ENCODE measurements at places on chromosomes 1 and 21. TPM values are rescaled to one million over a fixed set of nuclear protein-coding genes. Genes with fewer than 3 reads are reported as not detected.

DNA sequence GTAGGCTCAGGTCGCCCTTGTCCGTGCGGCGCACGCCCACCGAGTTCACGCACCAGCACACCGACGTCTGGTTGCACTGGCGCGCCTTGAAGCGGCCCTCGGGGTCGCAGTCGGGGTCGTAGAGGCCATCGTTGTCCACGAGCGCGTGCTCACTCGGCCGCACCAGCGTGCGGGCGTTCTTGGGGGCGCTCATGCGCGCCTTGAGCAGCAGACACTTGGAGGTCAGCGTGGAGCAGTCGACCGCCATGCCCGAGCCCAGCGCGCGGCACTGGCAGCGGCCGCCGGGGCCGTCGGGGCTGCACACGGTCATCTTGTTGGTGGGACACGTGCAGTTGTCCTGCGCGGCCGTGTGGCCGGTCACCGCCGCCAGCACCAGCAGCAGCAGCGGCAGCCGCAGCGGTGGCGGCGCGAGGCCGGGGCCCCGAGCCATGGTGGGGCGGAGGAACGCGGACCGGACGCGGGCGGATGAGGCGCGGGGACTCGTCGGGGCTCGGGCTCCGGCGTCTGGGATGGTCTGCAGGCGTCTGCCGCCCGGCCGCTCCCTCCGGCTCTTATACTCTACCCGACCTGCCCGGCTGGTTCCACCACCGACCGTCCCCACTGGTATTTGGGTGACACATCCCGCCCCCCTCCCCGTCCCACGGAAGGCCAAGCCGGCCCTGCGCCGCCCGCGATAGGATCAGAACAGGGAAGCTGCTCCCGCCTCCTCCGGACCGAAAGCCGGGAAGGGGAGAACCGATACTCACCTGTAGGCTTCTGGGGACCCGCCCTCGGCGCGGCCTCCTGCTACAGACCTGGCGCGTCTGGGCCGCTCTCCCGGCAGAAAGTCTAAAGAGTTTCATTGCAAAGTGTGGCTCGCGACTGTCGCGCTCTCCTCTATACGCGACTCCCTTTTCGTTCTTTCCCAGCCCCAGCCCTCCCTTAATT lies at the start of gene TACSTD2:
Gene TACSTD2 (minus strand): TSS at position 526 of the 927 bp plus-strand sequence. CDS start 96 bp downstream, at position 430.
- DNase-seq: no peak

DNA sequence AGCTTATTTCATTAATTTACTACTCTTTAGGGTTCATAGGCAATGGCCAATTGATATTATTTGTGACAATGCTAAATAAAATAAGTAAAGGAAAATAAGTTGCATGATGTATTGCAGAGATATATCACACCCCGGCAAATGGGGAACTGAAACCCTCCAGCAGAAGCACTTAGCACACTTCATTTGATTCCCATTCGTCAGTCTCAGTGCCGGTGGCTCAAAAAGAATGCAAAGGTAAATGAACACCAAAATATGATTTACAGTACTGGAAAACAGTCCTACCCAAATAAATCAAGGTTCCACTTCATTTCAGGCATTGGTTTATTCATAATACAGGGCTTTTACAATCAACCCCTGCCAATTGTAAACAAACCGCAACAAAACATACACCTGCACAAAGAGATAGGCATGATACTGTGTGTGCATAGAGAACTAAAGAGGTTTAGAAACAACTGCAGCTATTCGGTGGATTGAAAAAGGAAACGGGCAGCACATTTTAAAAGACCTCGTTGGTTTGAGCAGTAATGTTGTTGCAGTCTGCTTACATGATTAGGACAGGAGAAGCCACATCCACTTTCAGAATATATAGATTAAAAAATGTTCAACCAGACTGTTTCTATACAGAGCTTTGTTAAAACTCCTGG lies 1019.2 kb downstream of the TTLL7 start:
- DNase-seq: no peak

- no peak for DNase-seq
Observed at GRCh38 chr1:178739285-178740045, 14.4 kb downstream of the RALGPS2 start.

DNA sequence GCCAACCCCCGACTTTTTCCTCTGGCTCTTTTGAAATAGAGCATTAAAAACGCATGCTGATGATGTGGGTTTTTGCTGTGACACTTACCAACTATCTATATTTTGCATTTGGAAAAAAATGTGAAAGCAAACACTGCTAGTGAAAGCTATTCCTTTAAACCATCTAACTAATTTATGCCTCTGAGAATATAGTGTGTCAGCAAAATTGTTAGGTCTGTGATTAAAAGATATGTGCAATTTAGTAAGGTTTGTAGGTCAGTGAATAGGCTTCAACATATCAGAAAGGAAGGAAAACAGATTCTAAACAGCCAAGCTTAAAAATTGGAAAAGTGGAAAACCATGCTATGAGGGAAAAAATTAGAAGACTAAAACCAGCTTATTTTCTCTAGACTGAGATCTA lies 1929.3 kb downstream of the NCAM2 start:
- no peak for DNase-seq

DNA sequence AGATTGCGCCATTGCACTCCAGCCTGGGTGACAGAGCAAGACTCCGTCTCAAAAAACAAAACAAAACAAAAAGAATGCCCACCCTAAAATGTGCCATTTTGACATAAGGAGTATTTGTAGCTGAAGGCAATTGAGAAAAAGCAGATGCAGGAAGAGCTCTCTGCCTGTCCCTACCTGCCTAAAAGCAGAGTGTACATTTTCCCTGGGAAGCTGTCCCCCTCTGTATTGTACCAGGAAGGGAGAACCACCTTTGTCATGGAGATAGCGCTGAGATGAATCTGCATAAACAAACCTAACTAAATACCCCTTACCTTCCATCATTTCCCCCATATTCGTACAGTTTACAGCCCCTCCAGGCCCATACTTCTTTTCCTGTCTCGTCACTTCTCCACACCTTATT lies 94.4 kb upstream of the SLC45A1 start:
- DNase-seq: no peak

Gene F3
- not detected for total RNA-seq

Gene SIM2
- not detected for total RNA-seq

Gene IGSF3
- 0.14 TPM for total RNA-seq

Gene OR10J5
- not detected for total RNA-seq

Gene SPATC1L
- 0.18 TPM for total RNA-seq

Data from natural killer cell (primary cell).